ENCODE measurements at places on chromosomes 3 and 15. TPM values are rescaled to one million over a fixed set of nuclear protein-coding genes. Genes with fewer than 3 reads are reported as not detected.

Gene BCL6
- total RNA-seq = 6.6 TPM

- no peaks in the 10 kb centered on the region for H3K4me1 ChIP-seq
- H3K4me3 ChIP-seq = no peak overlapping the region
- peak; percentile 66 for DNase-seq
- no peaks in the 10 kb centered on the region for H3K27me3 ChIP-seq
- no peaks in the 10 kb centered on the region for H3K36me3 ChIP-seq
Observed at GRCh38 chr15:45892182-45892581, 257.4 kb downstream of the SQOR start.

- no peaks in the 10 kb centered on the region for H3K4me1 ChIP-seq
- no peaks in the 10 kb centered on the region for H3K27me3 ChIP-seq
- H3K4me3 ChIP-seq = no peak overlapping the region
- no peak overlapping the region for H3K27ac ChIP-seq
- no peak for DNase-seq
Observed at GRCh38 chr15:70917955-70918354, 25.3 kb downstream of the LRRC49 start.

DNA sequence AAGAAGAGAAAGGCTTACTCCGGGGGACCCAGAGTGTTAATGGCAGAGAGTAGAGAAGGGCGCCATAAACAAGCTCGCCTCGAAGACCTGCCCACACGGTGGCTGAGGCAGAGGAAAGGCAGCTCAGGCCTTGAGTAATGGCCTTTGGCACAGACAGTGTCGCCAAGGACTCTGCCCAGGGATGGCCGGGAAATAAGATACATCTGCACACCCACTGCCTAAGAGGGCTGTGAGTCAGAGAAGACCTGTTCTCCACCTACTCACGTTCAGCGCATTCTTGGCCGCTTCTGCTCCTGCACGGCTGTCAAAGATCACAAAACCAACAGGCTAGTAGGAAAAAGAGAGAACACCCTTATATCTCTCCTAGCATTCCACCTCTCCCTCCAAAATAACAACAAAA lies 26.2 kb downstream of the RBPMS2 start:
- H3K4me1 ChIP-seq = no peaks in the 10 kb centered on the region
- H3K27me3 ChIP-seq = no peaks in the 10 kb centered on the region
- peak overlapping the region; percentile 78 for H3K27ac ChIP-seq
- H3K36me3 ChIP-seq = no peaks in the 10 kb centered on the region
- H3K4me3 ChIP-seq = no peak overlapping the region
- DNase-seq = peak; percentile 47

GRCh38 chr15:61063875-61064320 lies 165.2 kb downstream of the RORA start:
- no peak overlapping the region for H3K27ac ChIP-seq
- no peak overlapping the region for H3K4me3 ChIP-seq
- H3K27me3 ChIP-seq = no peaks in the 10 kb centered on the region
- no peaks in the 10 kb centered on the region for H3K36me3 ChIP-seq
- no peak for DNase-seq

- H3K27me3 ChIP-seq = no peaks in the 10 kb centered on the region
- no peak for DNase-seq
- no peak overlapping the region for H3K4me3 ChIP-seq
- H3K4me1 ChIP-seq = no peaks in the 10 kb centered on the region
- H3K36me3 ChIP-seq = no peaks in the 10 kb centered on the region
Observed at GRCh38 chr3:87179642-87180041, 47.5 kb upstream of the CHMP2B start.

Gene ANKUB1
- not detected for total RNA-seq

DNA sequence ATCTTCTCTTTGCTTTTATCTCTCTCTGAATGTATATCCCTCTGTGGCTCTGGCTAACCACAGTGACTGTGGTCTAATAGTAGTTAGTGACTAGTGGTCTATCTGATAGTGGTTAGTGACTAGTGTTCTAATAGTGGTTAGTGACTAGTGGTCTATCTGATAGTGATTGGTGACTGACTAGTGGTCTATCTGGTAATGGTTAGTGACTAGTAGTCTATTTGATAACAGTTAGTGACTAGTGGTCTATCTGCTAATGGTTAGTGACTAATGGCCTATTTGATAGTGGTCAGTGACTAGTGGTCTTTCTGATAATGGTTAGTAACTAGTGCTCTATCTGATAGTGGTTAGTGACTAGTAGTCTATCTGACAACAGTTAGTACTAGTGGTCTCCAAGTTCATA lies 110.5 kb downstream of the MDFIC2 start:
- no peak for DNase-seq
- no peaks in the 10 kb centered on the region for H3K4me1 ChIP-seq
- no peak overlapping the region for H3K4me3 ChIP-seq
- no peak overlapping the region for H3K27ac ChIP-seq

GRCh38 chr3:36457667-36458066 lies 77.4 kb downstream of the STAC start:
- no peaks in the 10 kb centered on the region for H3K27me3 ChIP-seq
- no peaks in the 10 kb centered on the region for H3K36me3 ChIP-seq
- no peaks in the 10 kb centered on the region for H3K4me1 ChIP-seq
- no peak overlapping the region for H3K4me3 ChIP-seq
- H3K27ac ChIP-seq = no peak overlapping the region

GRCh38 chr3:131903988-131904415 lies 130.8 kb downstream of the CPNE4 start:
- no peaks in the 10 kb centered on the region for H3K27me3 ChIP-seq
- no peak overlapping the region for H3K27ac ChIP-seq

DNA sequence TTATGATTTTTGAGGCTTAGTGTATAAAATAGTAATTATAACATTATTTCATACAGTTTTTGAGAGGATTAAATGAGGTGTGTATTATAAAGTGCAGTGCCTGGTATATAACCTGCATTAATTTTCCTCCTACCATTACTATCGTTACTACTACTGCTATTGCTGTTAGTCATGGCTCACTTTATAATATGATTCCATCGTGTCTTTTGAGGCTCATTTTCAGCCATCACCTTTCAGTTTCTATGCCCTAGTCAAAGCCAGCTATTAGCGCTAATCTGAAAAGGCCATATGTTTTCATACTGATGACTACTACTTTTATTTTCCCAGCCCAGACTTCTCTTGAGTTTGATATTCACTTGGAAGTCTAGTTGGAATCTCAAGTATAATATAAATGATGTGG lies 5.5 kb downstream of the MEF2A start:
- H3K36me3 ChIP-seq = no peaks in the 10 kb centered on the region
- DNase-seq = no peak
- no peaks in the 10 kb centered on the region for H3K4me1 ChIP-seq
- no peaks in the 10 kb centered on the region for H3K27me3 ChIP-seq
- peak overlapping the region; percentile 21 for H3K27ac ChIP-seq
- no peak overlapping the region for H3K4me3 ChIP-seq

Gene ITIH4
- total RNA-seq = 5.3 TPM

GRCh38 chr3:144033863-144034262 lies 62.2 kb downstream of the DIPK2A start:
- H3K27ac ChIP-seq = no peak overlapping the region
- DNase-seq = no peak
- H3K4me1 ChIP-seq = no peaks in the 10 kb centered on the region
- H3K27me3 ChIP-seq = no peaks in the 10 kb centered on the region
- H3K36me3 ChIP-seq = no peaks in the 10 kb centered on the region
- no peak overlapping the region for H3K4me3 ChIP-seq

Gene SV2B
- 0.26 TPM for total RNA-seq

DNA sequence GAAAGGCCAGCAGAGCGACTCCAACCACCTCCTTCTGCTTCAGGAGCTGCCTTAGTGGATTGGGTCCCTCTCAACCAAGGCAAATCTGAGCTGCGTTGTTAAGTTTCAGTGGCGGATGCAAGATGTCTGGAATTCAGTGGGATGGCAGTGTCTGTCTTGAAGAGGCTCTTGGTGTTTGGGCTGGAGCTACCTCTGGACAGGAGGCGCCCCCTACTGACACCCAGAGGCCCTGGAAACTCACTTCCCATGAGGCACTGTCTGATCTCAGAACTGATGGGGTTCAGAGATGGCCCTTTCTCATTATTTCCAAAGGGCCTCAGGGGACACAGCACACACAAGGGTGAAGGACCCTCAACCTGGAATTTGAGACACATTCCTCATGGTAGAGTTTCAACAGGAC lies 6.0 kb upstream of the SLC28A1 start:
- H3K27ac ChIP-seq = no peak overlapping the region
- no peaks in the 10 kb centered on the region for H3K27me3 ChIP-seq
- no peak overlapping the region for H3K4me3 ChIP-seq
- no peaks in the 10 kb centered on the region for H3K4me1 ChIP-seq

Gene GPR62
- total RNA-seq = 8.2 TPM

GRCh38 chr3:9349321-9350117 lies 13.3 kb upstream of the THUMPD3 start:
- no peaks in the 10 kb centered on the region for H3K4me1 ChIP-seq
- no peaks in the 10 kb centered on the region for H3K36me3 ChIP-seq
- no peak overlapping the region for H3K4me3 ChIP-seq

DNA sequence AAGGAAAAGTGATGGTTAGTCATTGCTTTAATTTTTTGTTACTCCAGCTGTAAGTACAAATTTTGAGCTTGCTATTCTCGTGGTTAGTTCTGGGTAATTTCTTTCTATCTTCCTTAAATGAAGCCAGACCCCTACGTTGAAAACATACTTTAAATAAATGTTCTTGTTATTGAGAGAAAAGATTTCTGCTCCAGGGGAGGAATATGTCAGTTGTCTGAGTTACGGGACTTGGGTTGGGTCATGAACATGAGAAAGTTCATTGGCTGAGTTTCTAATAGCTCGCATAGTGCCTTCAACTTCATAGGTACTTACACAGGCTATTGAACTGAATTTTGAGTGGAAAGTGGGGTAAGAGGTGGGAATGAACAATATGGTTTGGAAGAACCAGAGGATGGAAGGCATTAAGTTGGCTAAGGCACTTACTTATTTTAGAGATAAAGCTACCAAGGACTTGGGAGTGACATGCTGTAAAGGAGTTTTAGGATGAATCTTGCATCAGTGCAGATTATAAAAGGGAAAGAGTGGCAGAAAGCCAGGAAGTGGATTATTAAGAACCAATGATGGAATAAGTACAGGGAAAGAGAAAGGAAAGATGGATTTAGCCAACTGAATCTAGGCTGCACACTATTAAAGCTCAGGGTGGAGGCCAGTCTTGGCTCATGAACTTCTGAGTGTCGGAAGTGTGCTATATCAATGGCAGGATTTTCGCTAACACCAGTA lies 1.4 kb downstream of the RPSA start:
- no peaks in the 10 kb centered on the region for H3K36me3 ChIP-seq
- no peaks in the 10 kb centered on the region for H3K27me3 ChIP-seq
- peaks cover 5% of the 10 kb centered on the region for H3K4me1 ChIP-seq
- H3K27ac ChIP-seq = no peak overlapping the region
- H3K4me3 ChIP-seq = no peak overlapping the region

- no peak for DNase-seq
- H3K27ac ChIP-seq = peak overlapping the region; percentile 98
- H3K36me3 ChIP-seq = no peaks in the 10 kb centered on the region
- no peak overlapping the region for H3K4me3 ChIP-seq
- peaks cover 11% of the 10 kb centered on the region for H3K4me1 ChIP-seq
Observed at GRCh38 chr15:85702321-85703101, 92.2 kb downstream of the KLHL25 start.

- H3K36me3 ChIP-seq = no peaks in the 10 kb centered on the region
- H3K4me1 ChIP-seq = no peaks in the 10 kb centered on the region
- H3K27me3 ChIP-seq = no peaks in the 10 kb centered on the region
Observed at GRCh38 chr3:81291586-81291985, 469.9 kb downstream of the GBE1 start.

- DNase-seq = no peak
- H3K27ac ChIP-seq = peak overlapping the region; percentile 19
- H3K36me3 ChIP-seq = no peaks in the 10 kb centered on the region
- no peaks in the 10 kb centered on the region for H3K4me1 ChIP-seq
- H3K27me3 ChIP-seq = no peaks in the 10 kb centered on the region
Observed at GRCh38 chr3:16286751-16287543, 21.9 kb downstream of the OXNAD1 start.

DNA sequence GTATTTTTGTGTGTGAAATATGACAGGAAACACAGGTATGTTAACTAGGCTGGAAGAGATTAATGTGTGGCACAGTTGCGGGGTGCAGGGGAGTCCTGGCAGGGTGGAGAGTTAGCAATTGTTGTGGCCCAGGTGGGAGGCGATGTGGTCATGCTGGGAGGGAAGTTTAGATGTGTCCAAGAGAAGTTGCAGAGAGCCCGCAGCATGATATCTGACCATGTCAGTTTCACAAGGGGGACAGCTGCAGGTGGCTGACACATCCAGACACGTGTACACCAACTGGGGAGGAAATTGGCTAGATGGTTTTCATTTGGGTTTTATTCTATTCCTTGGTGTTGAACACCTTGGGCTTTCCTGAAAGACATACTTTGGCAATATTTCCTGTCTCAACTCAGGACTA lies 172.8 kb upstream of the RGMA start:
- H3K4me1 ChIP-seq = no peaks in the 10 kb centered on the region
- DNase-seq = no peak
- H3K27ac ChIP-seq = no peak overlapping the region
- H3K4me3 ChIP-seq = no peak overlapping the region
- H3K36me3 ChIP-seq = no peaks in the 10 kb centered on the region

GRCh38 chr3:42216931-42217333 lies 49.1 kb downstream of the CCK start:
- no peaks in the 10 kb centered on the region for H3K27me3 ChIP-seq
- H3K4me3 ChIP-seq = no peak overlapping the region
- no peaks in the 10 kb centered on the region for H3K36me3 ChIP-seq
- DNase-seq = no peak
- no peak overlapping the region for H3K27ac ChIP-seq

DNA sequence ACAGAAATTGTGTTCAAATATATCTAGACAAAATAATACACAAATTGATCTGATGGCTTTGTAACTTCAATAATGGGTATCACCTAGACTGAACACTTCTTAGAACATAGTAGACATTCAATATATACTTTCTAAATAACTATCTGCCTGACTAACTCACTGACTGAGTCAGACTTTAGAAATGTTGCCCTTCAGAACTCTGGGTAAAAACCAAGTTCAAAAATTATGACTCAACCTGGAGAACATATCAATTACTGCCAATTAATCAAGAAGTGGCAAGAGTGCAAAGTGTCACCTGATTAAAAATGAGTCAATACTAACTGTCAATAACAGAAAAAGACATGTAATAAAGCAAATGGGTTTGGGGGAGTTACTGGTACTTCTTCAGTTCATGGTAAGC lies 144.6 kb upstream of the TMCO5A start:
- no peak overlapping the region for H3K4me3 ChIP-seq
- DNase-seq = no peak
- H3K4me1 ChIP-seq = no peaks in the 10 kb centered on the region
- no peaks in the 10 kb centered on the region for H3K36me3 ChIP-seq
- no peaks in the 10 kb centered on the region for H3K27me3 ChIP-seq

Gene PPP2R3A
- total RNA-seq = 8.5 TPM

- no peaks in the 10 kb centered on the region for H3K27me3 ChIP-seq
- no peaks in the 10 kb centered on the region for H3K4me1 ChIP-seq
- no peaks in the 10 kb centered on the region for H3K36me3 ChIP-seq
- no peak for DNase-seq
- no peak overlapping the region for H3K4me3 ChIP-seq
- H3K27ac ChIP-seq = no peak overlapping the region
Observed at GRCh38 chr3:121698901-121699300, 38.2 kb upstream of the HCLS1 start.

GRCh38 chr15:71648095-71648494 lies 162.3 kb upstream of the NR2E3 start:
- no peaks in the 10 kb centered on the region for H3K36me3 ChIP-seq
- no peak overlapping the region for H3K4me3 ChIP-seq
- no peak for DNase-seq
- no peaks in the 10 kb centered on the region for H3K4me1 ChIP-seq
- no peaks in the 10 kb centered on the region for H3K27me3 ChIP-seq
- no peak overlapping the region for H3K27ac ChIP-seq

Gene CAV3
- not detected for total RNA-seq

GRCh38 chr3:37279856-37280255 lies 105.5 kb upstream of the LRRFIP2 start:
- no peaks in the 10 kb centered on the region for H3K27me3 ChIP-seq
- no peak overlapping the region for H3K4me3 ChIP-seq
- H3K4me1 ChIP-seq = no peaks in the 10 kb centered on the region
- no peaks in the 10 kb centered on the region for H3K36me3 ChIP-seq
- no peak for DNase-seq
- H3K27ac ChIP-seq = no peak overlapping the region

All from uterus (tissue), 4 donors.